NCI-H526 treated with DMSO at 0.1 percent for 48 hours (cell line): ENCODE measurements at places on chromosomes 1 and 21.
A peak's percentile ranks its signal among the peaks of the same experiment; 100 is the strongest.

DNA sequence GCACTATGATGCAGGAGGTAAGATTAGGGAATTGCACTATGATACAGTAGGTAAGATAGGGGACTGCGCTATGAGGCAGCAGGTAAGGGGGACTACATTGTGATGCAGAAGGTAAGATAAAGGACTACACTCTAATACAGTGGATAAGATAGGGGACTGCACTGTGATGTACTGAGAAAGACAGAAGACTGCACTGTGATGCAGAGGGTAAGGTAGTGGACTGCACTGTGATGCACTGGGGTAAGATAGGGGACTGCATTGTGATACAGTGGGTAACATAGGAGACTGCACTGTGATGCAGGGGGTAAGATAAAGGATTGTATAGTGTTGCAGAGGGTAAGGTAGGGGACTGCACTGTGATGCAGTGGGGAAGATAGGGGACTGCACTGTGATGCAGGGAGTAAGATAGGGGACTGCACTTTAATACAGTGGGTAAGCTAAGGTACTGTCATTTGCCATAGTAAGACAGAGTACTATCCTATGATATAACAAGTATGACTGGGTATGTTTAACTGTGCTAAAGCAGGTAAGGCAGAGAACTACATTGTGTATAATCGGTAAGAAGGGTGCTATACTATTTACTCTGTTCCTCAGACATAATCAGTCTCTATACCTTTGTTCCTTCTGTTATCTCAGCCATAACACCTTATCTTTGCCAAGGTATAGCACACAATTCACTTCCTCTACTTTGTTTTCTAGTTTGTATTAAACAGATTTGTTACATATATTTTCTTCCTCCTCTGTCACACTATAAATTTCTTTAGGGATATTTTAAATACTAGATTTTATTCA lies 208.5 kb downstream of the BARHL2 start:
- no peak for DNase-seq

- no peak for DNase-seq
These were observed 43.0 kb downstream of the PPP2R5A start for GRCh38 chr1:212328248-212328647.

DNA sequence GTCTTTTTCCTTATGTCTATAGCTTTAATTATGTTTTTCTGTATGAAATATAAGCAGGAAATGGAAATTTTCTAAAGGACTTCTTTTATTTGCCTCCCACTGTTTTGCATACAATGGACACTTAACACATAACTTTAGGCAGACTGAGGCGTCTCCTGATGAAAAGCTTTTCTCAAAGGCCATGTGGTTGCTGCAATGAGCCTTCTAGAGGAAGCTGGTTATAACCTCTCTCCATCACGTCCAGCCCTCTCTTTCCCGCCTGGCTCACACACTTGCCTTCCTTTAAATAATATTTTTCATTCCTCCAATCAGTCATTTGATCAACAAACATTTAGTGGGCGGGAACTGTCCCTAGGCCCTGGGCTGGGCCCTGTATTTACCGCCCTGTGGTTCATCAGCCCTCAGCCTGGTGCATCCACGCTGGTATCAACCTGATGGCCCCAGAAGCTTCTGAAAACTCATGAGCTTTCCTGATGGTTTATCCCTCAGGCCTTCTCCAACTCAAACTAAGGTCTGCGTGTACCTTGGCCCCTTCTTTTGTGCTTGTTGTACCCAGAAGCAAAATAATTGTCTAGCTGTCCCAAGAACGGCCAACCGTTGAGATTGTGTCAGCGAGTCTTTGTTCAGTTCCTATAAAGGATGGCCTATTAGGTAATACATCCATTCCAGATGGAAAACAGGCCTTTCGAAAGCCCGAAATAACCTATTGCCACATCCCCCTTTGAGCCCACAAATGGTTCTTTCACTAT lies 75.3 kb upstream of the LYST start:
- no peak for DNase-seq

GRCh38 chr1:246113555-246114095 lies 393.5 kb downstream of the SMYD3 start:
- no peak for DNase-seq

- DNase-seq = no peak
These were observed 85.9 kb downstream of the MRPL37 start for GRCh38 chr1:54285815-54286345.

DNA sequence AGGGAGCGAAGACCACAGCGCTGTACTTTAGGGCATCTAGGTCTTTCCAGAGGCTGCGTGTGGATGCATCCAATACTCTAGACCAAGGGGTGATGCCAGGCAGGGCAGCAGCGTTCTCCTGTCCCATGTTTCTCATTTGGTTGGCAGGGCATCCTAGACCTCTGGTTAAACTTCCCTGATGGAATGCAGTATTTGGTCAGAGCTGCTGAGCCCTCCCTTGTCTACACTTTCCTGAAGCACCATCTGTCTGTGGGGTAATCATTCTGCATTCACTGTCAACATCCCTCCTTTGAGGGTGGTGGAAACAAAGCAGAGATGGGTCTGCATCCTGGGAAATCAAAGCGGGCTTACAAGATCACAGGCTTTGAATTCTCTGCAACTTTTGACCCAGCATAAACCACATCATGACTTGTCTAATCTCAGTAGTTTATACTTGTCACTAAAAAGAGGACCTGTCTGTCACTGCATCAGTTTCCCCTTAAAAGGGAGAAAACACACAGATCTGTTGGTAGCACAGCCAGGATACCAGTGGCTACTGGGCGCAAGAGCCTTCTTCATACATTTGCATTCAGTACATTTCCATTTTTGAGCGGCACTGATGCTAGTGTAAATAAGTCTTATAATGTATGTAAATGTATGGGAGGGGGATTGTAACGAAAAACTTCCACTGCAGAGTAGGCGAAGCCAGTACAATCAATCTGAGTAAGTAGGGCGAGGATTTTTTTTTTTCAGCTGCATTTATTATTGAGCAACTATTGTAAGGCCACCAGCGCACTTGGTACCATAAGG lies 106.3 kb downstream of the GALNT2 start:
- DNase-seq = peak; percentile 78

GRCh38 chr21:30168086-30168485 lies 1.5 kb upstream of the CLDN17 start:
- DNase-seq = no peak

DNA sequence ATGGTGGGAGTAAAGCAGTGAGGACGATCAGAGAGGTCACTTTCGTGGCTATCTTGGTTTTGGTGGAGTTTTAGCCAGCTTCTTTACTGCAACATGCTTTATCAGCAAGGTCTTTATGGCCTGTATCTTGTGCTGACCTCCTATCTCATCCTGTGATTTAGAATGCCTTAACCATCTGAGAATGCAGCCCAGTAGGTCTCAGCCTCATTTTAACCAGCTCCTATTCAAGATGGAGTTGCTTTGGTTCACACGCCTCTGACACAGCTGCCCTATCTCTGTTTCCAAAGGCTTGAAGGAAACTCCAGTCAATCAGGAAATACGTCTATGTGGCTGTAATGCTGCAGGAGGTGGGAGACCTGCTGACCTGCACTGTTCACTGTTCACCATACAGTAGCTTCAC lies 146.1 kb upstream of the POGK start:
- no peak for DNase-seq

DNA sequence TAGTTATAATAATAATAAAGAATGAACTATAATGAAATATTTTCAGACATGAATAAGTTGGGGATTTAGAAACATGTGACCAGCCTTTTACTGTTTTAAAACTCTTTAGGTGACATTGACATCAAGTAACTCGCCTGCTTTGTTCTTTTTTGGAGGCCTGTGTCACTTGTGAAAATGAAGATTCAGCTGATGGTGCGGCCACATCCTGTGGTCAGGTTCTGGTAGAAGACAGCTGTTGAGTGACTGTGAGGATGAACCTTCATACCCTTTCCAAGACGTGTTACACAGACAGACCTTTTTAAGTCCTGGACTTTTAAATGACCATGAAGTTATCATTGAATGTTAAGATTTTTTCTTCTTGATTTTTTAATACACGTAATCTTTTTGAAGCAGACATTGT lies 10.3 kb downstream of the UTS2 start:
- no peak for DNase-seq

- no peak for DNase-seq
These were observed 33.5 kb downstream of the SLC1A7 start for GRCh38 chr1:53108646-53109580.

DNA sequence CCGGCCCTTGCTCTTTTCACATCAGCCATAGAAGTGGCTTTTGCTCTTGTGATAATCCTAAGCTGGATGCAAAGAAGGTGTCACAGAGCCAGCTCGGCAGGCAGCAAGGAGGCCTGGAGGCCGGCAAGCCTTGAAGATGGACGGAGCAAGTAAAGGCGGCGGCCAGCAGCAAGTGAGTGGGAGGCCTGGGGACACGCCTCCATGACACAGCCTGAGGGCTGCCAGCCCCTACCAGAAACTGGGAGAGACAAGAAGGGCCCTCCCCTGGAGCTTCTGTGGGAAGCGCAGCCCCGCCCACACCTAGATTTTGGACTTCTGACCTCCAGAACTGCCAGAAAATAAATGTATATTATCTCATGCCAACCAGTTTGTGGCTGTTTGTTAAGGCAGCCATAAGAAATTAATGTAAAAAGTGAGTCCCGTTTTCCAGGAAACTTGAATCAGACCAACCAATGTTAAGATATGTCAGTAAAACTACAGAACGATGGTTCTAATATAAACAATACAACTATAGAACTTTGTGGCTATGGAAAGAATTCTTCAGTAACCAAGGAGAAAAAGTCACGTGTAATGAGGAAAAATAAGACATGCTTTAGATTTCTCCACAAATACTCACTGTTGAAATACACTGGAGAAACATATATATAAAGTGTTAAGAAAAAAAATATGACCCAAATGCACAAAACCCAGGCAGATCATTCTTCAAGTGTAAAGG lies 49.9 kb downstream of the BACE2 start:
- no peak for DNase-seq

DNA sequence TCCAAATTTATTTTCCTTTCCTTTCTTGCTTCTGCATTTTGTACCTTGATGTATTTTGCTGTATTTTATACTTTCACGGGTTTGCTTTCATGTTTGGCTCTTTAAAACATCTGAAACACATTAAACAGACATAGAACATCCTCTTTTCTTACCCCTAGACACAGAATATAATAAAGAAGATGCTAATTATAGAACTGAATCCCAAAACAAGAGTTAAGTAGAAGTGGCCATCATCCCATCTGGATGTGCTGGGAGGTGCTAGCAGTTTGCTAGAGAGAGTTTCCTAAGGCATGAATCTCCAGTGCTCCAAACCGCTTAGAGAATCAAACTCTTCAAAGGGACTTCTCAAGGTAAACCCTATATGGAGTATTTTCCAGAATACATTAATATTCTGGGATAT lies 53.9 kb upstream of the GNG12 start:
- no peak for DNase-seq

- no peak for DNase-seq
These were observed 58.1 kb upstream of the SH3GLB1 start for GRCh38 chr1:86646256-86646655.

- no peak for DNase-seq
These were observed 114.5 kb upstream of the SOD1 start for GRCh38 chr21:31545036-31545435.

DNA sequence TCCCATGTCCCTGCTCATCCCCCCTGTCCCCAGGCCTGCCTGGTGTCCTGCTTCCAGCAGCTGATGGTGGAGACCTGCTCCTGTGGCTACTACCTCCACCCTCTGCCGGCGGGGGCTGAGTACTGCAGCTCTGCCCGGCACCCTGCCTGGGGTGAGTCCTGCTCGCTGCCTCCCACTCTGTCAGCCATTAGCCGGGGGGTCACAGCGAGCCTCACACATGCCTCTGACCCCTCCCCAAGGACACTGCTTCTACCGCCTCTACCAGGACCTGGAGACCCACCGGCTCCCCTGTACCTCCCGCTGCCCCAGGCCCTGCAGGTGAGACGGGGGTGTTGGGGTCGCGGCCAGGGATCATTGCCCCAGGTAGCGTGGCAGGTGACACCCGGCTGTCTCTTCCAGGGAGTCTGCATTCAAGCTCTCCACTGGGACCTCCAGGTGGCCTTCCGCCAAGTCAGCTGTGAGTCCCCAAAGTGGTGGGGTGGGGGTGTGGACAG lies 10.0 kb downstream of the SCNN1D start:
- DNase-seq = peak; percentile 20

GRCh38 chr1:171814692-171815091 lies 26.6 kb upstream of the DNM3 start:
- no peak for DNase-seq

DNA sequence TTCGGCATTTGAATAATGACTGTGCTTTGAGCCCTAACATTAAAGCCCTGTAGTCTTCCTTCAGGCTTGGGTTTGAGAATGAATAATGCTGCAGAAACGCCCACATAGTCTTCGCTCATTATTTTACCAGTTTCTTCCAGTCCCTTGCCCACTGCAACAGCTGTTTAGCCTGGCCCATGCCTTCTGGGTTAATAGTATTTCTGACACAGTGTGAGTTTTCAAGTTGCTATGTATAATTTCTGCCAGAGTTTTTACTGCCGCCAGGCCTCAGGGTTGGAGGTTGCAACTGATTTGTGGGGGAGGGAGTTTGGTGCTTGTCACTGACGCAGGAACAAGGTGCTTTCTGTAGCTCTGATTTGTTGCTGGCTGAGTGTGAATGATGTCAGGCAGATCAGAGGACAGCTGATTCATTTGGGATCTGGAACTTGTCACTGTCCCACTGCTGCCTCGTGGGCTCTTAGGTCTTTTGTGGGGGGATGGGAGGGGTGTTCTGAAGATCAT lies 109.8 kb downstream of the MAST2 start:
- no peak for DNase-seq

DNA sequence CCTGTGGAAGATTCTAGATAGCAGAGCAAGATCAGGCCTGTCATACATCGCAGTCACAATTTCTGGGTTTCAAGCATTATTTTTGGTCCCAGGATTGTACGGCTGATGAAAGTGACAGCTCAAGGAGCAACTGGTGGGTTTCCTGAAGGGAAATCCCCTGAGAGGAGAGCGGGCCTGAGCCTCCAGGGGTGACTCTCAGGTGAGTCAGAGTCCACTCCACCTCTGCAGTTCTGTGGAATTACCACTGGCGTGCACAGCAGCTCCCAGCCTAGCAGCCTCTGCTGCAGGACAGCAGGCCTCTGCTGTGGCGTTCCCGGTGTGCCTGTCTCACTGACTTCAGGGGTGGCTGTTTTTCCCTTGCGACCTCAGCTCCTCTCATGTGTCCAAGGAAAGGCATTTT lies 24.4 kb downstream of the SLC66A1 start:
- no peak for DNase-seq

- DNase-seq = no peak
These were observed 9.2 kb upstream of the PEF1 start for GRCh38 chr1:31653717-31654473.

DNA sequence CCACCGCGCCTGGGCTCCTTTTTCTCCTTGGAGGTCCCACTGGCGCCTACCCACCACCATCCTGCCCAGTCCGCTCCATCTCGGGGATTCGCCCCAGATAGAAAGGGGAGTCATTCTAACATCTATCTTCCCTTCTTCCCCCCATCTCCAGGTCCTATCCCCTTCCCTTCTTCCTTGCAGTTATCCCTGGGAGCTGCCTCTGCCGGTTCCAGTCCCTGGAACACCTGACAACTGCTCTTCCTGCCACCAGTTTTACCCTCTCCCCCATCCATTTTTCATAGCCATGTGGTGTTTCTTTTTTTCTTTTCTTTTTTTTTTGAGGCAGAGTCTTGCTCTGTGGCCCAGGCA lies 12.0 kb upstream of the COL16A1 start:
- no peak for DNase-seq

GRCh38 chr1:100535264-100535663 lies 2.7 kb upstream of the GPR88 start:
- DNase-seq = no peak
